Activated CD8-positive, alpha-beta memory T cell treated with anti-CD3 and anti-CD28 coated beads for 1 hour (primary cell): ENCODE measurements at places on chromosomes 13 and 19.

GRCh38 chr13:75186379-75186778, 295.6 kb downstream of the TBC1D4 start:
- DNase-seq, result no peak

GRCh38 chr19:35269438-35270117, 816 bp downstream of the USF2 start:
- DNase-seq, result peak; percentile 48

DNA sequence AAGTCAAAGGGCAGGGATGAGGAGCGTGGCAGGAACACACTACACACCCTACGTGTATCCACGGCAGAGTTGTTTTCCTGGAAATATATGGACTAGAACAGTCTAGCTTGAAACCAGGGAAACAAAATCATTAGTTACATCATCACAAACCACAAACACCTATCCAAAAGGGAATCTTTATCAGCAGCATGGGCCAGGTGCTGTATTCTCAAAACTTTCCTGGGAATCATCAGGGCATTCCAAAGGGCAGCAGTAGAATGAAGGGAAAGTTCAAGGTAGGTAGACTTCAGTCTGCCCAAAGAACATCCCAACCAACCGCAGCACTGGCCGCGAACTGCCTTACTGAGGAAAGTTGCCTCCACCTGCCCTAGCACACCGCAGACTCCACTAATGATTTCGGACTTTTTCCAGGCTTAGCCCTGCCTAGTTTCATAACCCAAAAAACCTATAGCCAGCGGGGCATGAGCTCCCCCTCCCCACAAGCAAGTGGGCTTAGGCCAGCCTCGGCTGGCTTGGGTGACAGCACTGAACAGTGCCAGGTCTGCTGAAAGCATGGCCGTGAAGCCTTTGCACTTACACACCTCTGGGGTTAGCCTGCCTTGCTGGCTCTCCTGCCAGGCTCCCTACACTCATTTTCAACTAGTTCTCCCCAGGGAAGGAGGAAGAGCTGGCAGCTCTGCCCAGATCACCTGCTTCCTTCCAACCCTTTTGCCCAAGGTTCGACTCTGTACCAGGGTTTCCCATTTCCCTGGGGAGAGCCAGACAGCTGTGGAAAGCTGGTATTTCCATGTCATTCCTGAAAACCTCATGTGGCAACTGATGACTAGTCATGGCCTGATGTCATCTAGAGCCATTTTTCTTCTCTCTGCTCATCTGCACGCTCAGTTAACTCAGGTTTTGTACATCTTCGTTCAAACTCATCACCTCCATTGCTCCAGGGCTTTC, 77.3 kb upstream of the UBAC2 start:
- DNase-seq, result no peak

GRCh38 chr13:21077076-21077787, 15.8 kb upstream of the LATS2 start:
- no peak for DNase-seq

DNA sequence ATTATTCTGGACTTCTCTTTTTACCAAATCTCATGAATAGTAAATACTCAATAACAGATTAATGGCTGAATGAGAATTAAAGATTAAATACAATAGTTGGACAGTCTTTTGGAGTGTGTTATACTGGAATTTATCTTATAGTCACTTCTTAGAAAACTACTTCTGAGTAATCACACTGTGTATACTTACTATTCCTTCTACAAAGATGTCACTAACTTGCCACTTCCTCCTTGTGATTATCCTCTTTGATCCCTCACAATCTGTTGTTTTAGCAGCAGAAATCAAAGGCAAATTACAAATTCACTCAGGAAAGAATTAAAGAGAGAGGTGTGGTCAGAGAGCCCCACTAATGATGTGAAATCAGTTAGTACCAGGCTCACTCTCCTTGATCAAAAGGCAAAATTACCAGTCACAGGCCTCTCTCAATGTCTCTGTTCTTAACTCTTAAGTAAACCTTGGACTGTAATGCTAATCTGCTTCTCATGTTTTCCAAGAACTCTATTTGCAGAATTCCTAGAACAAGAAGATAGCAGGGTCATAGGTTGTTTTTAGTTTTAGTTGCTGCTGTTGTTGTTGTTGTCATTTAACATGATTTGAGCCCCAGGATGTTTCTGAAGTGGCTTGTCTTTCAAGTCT, 37.3 kb upstream of the FNDC3A start:
- no peak for DNase-seq

DNA sequence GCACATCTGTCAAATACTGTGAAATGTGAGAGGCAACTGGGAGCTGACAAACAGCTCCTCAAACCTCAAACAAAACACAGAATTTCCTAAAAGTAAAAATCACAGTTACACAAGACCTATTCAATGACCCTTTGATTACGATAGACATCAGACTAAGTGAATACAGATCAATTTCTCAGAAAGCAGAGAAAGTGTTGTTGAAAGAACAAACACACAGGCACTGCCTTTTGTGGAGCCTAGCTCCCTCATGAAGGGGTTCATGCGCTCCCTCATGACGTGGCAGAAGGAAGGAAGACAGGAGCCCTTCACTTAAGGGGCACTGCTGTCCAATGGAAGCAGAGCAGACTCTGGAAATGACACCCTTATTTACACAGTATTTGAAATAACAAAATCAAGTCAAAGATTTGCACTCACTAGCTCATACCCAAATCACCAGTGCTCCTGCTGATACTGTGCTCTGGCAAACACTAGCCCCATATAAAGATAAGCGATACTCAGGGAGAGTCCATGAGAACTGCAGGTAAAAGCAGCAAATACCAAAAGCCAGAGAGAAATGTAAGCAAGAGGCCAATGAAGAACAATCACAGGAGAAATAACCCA, 144.9 kb downstream of the KLF12 start:
- no peak for DNase-seq

- no peak for DNase-seq
These were observed 231.2 kb downstream of the FGF9 start for GRCh38 chr13:21901811-21902708.

GRCh38 chr13:28229522-28230411, 91.4 kb downstream of the PAN3 start:
- no peak for DNase-seq

- no peak for DNase-seq
These were observed 547.7 kb upstream of the KLF12 start for GRCh38 chr13:74681891-74682290.

DNA sequence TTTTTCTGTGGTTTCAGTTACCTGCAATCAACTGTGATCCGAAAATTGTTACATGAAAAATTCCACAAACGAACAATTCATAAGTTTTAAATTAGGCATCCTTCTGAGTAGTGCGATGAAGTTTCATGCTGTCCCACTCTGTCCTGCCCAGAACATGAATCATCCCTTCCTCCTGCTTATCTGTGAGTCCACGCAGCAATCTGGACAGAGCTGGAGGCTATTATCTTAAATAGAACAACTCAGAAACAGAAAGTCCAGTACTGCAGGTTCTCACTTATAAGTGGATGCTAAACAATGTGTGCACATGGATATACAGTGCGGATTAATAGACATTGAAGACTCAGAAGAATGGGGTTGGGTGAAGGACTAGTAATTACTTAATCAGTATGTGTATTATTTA, 583.7 kb upstream of the SPRY2 start:
- no peak for DNase-seq

DNA sequence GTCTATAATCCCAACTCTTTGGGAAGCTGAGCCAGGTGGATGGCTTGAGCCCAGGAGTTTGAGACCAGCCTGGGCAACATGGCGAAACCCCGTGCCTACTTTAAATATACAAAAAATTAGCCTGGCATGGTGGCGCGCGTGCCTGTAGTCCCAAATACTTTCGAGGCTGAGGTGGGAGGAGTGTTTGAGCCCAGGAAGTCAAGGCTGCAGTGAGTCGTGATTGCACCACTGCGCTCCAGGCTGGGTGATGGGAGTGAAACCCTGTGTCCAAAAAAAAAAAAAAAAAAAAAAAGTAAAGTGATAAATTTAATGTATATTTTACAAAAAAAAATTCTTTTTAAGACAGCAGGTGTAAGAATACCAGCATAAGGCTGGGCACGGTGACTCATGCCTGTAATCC, 17.6 kb downstream of the TMEM38A start:
- no peak for DNase-seq
